Gastrocnemius medialis (tissue), 4 donors: ENCODE measurements at places on chromosomes 7 and 10. TPM values are rescaled to one million over a fixed set of nuclear protein-coding genes. Genes with fewer than 3 reads are reported as not detected.

Gene HKDC1
- total RNA-seq: not detected

DNA sequence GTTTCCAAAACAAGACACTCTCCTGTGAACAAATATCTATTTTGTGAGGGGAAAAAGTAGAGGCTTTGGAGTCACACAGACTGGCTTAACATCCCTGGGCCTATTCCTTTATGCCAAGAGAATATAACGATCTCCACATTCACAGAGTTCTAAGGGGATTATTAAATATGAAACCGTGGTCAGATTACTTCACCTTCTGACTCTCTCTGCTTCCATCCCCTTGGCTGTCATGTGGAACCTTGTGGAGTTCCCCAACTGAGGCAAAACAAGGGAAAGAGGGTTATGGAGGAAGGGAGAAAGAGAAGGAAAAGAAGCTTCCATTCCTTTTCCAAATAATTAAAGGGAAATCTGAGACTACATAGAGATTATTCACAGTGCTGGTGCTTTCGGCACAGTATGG, 55.5 kb upstream of the ATP6V0A4 start:
- no peak for DNase-seq

Gene C10orf53
- not detected for total RNA-seq

Gene COL13A1
- 2.4 TPM for total RNA-seq

Gene THSD7A
- total RNA-seq: 0.36 TPM

- DNase-seq: no peak
These were observed 289.1 kb downstream of the CCDC3 start for GRCh38 chr10:12712293-12712983.

DNA sequence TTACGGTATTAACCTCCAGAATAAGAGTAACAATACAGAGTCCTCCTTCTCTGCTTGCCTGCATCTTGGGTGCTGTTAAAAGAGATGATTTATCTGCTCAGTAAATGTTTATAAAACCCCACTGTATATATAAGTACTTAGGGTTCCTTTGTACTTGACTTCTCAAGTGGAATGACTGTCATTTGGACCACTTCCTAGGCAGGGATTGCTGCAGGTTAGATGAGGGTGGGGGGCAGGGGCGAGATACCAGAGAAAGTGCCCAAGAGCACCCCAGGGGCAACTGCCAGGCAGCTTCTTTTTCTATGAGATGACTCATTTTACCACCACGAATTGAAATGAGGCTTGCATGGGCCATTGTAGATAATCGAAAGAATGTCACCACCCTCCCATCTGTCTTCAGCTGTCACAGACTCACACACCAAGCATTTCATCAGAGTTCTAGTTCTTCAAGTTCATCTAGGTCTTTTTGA, 421.9 kb upstream of the GALNT17 start:
- peak; percentile 44 for DNase-seq

- DNase-seq: no peak
These were observed 256.2 kb downstream of the PAXIP1 start for GRCh38 chr7:154746571-154747360.

DNA sequence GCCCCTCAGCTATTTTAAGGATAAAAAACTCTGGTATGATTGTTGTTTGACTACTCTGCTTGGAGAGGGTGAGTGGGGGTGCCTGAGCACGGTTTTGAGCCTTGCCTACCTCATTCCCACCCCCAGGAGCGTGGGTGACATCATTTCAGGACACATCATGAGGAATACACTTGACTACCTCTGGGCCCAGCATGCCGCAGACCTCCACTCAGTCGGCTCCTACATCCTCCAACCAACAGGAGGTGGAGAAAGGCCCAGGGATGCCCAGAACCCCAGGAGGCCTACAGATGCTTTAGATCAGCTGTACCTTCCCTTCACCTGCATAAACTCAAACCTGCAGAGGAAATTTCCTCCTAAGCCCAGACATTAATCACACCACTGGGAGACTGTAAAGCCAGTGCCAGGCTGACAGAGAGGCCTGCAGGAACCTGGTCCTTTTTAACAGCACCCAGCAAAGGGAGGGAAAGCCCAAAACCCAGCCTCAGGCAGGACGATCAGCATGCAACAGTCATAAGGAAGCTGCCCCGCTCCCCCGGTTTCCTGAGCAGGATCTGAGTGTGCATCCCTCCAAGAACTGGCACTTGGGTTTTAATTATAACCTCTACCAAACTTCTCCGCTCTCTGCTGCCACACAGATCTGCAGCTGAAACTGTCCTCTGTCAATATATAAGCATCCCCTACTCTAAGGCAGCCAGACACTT, 61.7 kb upstream of the ZNRF2 start:
- no peak for DNase-seq

- DNase-seq: no peak
These were observed 171.9 kb downstream of the HDAC9 start for GRCh38 chr7:18667466-18667865.

DNA sequence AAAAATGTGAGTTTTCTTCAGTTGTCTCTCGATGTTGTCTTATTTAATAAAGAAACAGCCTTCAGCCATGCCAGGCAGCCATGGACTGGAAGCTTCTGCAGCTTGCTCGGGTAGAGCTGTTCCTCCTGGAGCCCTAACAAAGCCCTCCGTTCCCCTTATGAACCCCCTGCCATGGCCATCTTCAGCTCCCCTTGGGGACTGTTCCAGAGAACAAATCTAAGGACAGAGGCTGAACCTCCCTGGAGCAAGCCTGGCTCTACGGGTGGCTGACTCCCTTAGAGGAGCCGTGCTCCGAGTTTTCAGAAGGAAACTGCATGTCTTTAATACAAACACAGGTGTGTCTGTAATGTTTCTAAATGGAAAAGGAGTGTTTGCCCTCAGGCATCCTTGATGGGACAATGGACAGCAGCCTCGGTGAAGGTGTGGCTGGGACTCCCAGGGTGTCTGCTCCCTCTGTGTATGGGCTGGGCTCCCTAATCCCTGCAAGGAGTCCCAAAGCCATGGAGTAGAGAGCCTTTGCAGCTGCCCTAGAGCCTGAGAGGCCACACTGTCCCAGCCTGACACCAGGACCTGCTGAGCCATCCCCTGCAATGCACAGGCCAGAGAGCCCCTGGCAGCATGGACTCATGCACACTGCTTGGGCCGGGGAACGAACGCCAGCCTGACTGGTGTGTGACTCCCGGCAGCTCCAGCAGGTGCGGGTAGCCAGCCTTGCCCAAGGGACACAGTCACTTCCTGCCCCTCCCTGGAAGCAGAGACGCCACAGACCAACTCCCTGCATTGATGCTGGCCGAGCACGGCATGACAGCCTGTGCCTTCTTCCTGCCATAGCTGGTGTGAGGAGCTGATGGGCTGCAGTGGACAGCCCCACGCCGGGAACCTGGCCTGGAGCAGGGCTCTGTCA, 381.8 kb downstream of the TCERG1L start:
- DNase-seq: no peak

DNA sequence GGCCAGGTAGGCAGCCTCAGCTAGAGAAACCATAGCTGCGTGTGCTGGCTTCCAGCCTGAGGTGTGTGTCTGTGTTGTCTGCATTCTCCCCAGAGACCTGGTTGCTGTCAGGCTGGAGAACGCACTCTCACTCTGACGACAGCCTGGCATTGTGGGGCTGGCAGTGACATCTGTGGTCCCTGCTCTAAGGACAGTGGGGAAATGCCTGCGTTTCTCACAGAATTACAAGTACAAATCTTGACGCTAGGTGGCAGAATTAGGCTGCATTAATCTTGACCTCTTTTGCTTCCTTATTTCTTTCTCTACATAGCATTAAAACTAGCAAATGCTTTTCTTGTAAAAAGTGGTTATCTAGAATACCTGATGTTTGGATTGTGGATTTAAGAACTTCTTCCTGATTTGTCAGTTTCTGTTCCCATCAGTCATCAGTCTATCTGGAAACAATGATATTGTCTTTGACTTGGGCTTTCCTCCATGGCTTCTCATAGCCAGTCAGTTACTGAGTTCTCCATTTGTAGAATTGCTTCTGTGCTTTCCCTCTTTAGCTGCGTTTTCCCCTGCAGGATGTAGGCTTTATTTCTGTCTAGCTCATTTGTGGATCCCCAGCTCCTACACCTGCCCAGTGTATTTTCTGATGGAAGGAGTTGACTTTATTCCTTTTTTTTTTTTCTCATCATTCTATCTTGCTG, 86.0 kb downstream of the FANK1 start:
- no peak for DNase-seq

Gene HMX3
- not detected for total RNA-seq

DNA sequence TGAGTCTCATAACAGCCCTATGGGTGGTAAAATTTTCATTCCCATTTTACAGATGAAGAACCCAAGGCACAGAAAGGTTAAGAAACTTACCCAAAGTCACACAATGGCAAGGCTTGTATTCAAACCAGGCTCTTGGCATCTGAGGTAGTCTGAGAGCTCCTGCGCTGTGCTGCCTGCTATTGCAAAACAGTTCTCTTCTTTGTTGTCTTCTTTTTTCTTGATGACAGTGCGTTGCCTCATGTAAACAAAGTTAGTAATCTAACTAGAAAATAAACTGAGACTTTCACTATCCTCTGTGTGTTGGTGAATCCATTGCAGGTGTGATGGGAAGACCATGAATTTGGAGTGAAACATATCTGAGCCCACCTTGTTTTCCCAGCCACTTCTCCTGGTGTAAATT, 240.8 kb downstream of the PTEN start:
- no peak for DNase-seq

DNA sequence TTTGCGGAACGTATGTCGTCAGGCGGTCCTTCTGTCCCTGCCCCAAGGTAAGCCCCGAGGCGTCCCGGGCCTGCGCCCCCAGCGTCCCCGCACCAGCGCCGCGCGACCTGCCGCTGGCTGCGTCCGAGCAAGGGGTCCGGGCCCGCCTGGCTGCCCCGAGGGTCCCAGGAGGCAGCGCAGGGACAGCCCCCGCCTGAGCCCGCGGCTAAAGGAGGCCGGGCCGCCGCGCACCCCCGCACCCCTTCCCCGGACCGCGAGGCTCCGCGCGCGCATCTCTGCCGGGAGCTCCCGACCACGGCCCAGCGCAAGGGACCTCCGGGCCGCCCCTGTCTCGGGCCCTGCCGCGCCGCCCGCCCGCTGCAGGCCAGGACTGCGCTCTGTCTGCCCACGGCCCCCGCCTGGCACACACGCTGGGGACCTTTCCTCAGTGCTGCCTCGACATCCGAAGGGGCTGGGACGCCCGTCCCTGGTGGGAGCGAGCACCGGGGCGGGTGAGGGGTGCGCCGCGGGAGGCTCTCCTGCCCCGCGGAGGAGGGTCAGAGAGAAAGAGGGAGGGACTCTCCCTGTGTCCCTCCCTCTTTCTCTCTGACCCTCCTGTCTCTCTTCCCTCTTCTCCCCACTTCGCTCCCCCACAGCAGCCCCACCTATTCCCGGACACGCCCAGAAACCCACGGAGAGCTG, 25.0 kb downstream of the SHH start:
- DNase-seq: no peak

Gene SPDYE11
- total RNA-seq: not detected

Gene SLC18A2
- 0.15 TPM for total RNA-seq

- no peak for DNase-seq
These were observed 293.8 kb downstream of the RNLS start for GRCh38 chr10:88289342-88289741.

- no peak for DNase-seq
These were observed 372.5 kb downstream of the SDK1 start for GRCh38 chr7:3673524-3673923.

- no peak for DNase-seq
These were observed 10.8 kb upstream of the LRRC4 start for GRCh38 chr7:128042012-128042411.

- no peak for DNase-seq
These were observed 166.7 kb downstream of the EVX1 start for GRCh38 chr7:27409311-27409710.

- no peak for DNase-seq
These were observed 86.0 kb upstream of the ANKRD1 start for GRCh38 chr10:91006752-91007346.

Gene TLX1
- total RNA-seq: not detected

- DNase-seq: no peak
These were observed 60.3 kb upstream of the STK17A start for GRCh38 chr7:43522406-43523156.

DNA sequence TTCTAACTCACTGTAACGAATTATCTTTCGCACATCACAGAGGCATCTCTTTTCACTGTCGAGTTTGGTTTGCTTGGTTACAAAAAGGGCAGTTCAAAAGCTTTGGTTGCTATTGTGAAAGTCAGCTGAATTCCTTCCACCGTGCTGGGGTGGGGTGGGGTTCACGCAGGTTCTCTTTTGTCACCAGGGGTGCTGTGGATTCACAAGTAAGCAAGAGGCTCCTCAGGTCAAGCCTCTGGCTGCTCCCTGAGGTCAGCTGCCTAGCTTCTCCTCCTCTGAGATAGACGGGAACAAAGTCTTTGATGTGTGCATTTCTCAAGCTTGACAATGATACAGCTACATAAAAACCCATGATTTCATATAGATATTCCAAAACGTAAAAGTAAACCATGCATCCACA, 47.7 kb downstream of the EGFR start:
- DNase-seq: peak; percentile 55

Gene TET1
- total RNA-seq: 1.00 TPM

GRCh38 chr10:124320778-124321432, 97.8 kb downstream of the OAT start:
- DNase-seq: no peak

Gene NOD1
- 4.6 TPM for total RNA-seq

- no peak for DNase-seq
These were observed 595.2 kb downstream of the SDK1 start for GRCh38 chr7:3896169-3896765.

GRCh38 chr10:107148906-107149305, 15.6 kb downstream of the SORCS1 start:
- no peak for DNase-seq

Gene IRF5
- 2.3 TPM for total RNA-seq

Gene C10orf67
- not detected for total RNA-seq
